ENCODE measurements at places on chromosomes 13 and 19. TPM values are rescaled to one million over a fixed set of nuclear protein-coding genes. Genes with fewer than 3 reads are reported as not detected.

The TNPO2 gene
- total RNA-seq: 73.9 TPM

The SIGLEC12 gene
- not detected for total RNA-seq

The ZNF729 gene
- not detected for total RNA-seq

The SF3A2 gene
- total RNA-seq: 117 TPM

DNA sequence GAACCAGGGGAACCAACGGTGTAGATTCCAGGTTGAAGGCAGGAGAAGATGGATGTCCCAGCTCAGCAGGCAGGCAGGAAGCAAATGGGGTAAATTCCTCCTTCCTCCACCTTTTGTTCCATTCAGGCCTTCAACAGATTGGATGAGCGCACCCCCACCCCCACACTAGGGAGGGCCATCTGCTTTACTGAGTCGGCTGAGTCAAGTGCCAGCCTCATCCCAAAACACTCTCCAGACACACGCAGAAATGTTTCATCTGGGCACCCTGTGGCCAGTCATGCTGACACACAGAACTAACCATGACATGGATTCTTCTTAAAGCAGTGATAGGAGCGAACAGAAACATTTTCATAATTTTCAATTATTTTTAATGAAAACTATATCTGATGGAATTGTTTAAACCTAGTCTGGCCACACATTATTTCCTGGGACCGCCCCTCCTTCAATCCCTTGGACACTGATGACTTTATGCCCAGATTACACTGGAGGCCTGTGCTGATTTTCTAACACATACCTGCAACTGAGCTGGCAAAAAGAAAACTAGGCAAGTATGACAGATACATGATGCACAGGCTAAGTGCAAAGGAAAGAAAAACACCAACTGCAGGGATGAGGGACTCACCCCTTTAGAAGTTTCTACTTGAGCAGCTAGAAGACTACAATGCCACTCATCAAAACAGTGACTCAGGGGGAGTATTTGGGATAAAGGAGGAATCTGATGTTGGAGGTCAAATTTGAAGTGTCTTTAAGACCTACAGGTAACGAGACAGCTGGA, 154.2 kb downstream of the TNFRSF19 start:
- DNase-seq: no peak

DNA sequence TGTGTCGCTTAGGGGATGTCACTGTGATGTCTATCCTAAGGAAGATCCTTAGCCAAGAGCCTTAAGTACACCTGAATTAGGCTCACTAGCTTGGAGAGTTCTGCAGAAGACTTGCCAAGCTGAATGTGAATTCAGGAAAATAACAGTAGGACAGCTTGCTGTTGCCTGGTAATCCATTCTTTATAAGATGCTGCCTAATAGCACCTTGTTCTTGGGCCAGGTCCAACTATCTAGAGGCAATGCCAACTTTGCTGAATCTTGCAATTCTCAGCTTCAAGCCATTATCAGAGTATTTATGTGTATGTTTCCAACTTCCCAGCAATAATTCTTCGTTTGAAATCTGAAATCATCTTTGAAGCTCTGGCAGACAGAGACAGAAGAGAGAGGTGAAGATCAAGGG, 102.8 kb downstream of the PCDH17 start:
- DNase-seq: no peak

DNA sequence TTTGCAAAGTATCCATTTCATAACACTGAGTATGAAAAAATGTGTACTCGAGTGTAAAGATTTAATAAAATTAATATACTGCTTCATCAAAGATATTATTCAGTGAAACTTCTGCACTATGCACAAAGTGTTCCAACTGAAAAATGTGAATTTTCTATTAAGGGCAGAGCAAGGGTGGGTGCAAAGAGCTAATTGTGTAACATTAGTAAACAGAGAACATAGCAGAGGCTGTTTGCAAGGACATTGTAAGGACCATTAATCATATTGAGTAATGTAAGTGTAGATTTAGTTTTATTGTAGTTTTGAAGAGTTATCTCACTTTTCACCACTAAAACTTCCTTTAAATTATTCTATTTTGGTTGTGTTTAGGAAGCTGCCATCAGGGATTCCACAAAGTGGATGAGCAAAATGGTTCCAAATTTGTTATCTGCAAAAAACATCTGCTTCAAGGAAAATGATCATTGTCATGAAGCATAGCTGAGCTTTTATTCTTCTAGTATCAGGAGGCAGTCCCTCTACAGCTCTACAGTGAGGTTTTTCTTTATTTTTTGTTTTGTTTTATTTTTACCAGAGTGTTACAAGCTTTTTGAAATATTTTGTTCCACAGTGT, 1375.4 kb downstream of the SLITRK1 start:
- no peak for DNase-seq

GRCh38 chr19:40621966-40622772, 21.0 kb downstream of the LTBP4 start:
- no peak for DNase-seq

- no peak for DNase-seq
These were observed 118.7 kb upstream of the MCF2L start for GRCh38 chr13:112850273-112850672.

DNA sequence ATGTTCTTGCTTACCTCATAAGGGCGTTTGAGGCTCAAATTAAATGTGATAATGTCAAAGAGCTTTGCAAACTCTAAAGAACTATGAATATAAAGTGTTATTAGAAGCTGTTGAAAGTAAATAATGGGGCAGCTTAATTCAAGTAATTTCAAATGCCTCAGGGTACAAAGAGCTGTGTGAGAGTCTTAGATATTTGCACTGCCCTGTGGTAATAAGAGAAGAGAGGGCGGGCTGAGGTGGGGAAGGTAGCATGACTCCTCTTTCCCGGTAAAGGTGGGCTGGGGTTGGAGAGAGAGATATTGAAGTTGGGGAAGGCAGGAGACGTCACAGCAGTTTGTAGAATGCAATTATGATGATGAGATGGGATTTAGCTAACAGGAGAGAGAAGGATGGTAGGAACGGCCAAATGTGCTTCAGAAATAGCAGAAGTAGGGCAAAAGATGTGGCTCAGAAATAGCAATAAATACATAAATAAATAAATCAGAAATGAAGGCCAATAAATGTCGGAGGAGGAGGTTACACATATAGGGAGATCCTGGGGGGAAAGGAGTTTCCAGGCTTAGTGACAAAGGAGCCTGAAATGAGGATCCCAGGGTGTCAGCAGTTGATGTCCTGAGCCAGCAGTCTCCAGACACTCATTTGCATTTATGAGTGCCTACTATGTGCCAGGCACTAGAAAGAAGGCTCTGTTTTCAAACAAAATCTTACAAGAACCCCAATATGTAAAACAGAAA, 35.7 kb upstream of the RCBTB2 start:
- no peak for DNase-seq

DNA sequence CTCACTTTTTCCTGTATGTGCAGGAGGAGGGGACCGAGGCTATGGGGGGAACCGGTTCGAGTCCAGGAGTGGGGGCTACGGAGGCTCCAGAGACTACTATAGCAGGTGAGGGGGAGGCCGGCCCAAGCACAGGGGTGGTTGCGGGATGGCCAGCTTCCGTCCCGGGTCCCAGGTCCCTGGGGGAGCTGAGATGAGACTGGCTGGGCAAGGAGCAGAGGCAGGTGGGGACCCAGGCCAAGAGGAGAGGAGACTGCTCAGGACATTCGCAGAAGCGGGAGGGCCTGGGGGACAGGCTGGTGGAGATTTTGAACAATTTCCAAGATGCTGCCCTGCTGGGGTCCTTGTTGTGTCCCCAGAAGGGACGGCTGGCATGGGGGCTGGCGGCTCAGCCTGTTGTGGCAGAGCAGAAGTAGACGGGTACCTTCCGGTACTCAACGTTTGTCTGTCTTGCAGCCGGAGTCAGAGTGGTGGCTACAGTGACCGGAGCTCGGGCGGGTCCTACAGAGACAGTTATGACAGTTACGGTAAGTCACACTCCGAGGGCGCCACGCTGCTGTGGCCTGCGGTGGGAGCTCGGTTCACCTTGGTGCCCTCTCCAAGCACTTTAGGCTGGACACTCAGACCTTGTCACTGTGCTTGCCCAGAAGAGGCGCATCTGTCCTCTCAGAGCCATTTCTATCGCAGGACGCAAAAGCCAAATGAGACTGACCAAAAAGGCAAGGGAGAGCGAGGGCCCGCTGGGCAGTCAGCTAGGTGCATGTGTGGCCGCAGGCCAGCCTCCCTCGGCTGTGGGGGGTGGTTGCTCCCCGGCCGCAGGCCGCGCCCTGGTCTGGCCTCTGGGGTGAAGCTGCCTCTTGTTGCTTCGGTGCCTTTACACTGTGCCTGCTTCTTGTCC, 2.6 kb downstream of the CIRBP start:
- DNase-seq: no peak

DNA sequence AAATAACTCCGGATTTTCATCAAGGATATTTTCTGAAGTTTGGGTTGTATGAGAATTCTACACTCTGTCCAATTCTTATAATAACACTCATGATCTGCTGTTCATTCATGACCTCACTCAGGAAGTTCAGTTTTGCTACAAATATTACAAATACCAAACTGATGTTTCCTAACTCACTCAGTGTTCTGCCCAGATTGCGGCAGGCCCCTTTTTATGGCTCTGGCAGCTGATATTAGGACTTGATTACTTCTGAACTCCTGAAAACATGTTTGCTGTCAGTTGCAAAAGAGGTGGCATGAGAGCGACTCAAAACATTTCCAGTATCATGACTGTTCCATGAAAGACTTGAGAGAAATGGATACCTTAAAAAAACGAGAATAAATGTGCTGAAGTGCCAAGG, 188.0 kb downstream of the RGCC start:
- DNase-seq: no peak

DNA sequence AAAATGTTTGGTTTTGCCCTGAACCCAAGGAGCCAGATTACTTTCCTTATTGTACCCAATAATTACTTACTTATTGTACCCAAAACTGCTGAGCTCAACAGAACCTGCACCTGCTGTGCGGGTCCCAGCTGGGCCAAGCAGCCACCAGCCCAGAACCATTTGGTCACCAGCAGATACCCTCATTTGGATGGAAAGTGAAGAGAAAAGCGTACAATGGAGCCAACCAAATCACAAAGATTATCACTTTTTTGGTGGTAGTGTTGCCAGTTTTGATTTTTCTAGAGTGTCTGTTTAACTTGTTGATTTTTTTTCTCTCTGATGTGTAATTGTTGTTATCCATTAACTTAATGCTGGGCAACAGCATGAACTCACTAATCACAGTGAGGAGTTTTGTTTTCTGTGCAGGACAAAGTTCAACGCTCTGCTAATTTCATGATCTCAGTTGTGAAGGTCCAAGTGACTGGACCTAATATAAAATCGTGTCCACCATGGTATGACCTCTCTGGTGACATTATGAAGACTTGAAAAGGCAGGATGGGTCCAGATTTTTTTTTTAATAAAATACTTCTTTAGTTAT, 23.8 kb downstream of the SPATA13 start:
- no peak for DNase-seq

DNA sequence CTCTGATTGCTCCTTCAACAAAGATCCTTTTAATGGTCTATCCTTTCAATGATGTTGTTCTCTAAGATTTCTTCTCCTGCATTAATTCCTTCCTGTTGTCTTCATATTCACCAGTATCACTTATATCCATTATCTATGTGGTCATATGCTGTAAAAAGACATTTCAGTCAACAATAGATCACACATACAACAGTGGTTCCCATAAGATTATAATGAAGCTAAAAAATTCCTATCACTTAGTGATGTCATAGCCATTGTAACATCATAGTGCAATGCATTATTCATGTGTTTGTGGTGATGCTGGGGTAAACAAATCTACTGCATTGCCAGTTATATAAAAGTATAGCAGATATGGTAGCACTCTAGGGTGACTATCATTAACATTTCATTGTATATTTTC, 266.1 kb downstream of the LHFPL6 start:
- no peak for DNase-seq

DNA sequence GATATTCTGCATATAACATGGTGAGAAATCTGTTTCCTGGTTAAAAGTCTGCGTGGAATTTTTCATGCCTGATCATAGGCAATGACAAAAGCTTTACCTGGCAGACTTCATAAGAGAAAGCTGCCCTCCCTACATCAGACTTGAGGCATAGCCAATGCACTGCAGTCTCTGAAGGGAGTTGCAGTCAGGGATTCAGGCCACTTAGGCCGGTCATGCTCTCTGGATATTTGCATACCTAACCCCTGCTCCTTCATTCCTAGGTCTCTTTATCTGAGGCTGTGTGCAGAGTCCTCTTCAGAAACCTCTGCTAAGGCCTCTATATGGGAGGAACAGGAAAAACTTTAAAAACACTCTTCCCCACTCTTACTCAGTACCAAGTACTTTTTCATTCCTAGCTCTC, 287.4 kb downstream of the PCDH17 start:
- DNase-seq: no peak

DNA sequence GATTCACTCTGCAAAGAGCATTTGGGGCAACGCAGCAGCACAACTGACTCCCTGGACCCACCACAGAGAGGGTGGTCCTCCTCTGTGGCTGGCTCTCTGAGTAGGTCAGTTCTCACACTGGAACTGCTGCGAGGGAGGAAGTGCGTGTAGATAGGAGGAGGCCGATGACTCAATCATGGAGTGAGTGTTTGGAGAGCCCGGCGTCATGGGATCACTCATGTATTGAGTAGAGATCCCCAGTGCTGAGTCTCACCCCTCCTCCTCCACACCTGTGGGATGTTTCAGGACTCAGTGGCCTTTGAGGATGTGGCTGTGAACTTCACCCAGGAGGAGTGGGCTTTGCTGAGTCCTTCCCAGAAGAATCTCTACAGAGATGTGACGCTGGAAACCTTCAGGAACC, 8.9 kb downstream of the ZNF101 start:
- no peak for DNase-seq

- DNase-seq: no peak
These were observed 89.4 kb upstream of the RAP2A start for GRCh38 chr13:97344265-97345175.

DNA sequence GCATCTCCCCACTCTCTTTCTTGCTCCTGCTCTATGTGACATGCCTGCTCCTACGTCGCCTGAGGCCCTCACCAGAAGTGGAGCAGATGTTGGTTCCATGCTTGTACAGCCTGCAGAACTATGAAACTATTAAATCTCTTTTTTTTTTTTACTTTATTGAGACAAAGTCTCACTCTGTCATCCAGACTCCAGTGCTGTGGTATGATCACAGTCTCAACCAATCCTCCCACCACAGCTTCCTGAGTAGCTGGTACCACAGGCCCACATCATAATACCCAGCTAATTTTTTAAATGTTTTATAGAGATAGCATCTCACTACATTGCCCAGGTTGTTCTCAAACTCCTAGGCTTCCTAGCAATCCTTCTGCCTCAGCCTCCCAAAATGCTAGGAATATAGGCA, 1067.7 kb downstream of the PCDH9 start:
- DNase-seq: no peak

DNA sequence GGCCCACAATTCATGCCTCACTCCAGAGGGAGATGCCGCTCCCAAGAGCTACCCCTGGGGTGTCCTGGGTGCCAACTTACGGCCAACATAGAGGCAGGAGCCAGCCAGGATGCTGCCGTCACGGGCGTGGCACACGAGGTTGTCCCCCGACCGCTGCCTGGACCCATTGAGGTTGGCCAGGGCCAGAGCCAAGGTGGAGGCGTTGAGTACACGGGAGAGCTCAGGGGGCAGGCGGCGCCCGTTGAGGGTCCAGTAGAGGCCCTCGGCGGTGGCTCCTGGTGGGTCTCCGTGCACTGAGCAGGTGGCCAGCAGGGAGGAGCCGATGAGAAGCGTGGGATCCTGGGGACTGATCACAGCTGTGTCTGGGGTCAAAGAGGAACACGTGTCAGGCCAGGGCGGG, 7.1 kb downstream of the CRLF1 start:
- no peak for DNase-seq

- DNase-seq: no peak
These were observed 861.2 kb downstream of the UQCRFS1 start for GRCh38 chr19:28351761-28352160.
